ENCODE measurements at places on chromosomes 12 and 14.

DNA sequence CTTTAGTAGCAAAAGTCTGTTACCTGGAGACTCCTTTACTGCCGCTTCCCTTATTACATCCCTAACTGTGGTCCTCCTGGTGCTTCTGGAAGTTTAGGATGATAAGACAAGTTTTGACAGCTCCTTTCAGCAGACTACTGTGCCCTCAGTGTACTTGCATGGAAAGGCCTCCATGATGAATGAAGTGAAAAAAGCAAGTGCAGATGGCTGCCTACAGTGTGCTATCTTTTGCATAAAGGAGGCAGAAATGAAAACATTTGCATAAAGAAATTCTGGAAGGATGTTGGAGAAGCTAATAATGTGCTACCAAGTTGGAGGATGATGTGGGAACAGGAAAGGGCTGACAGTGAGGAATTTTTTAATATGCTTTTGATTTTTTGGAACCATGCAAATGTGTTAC lies 4.5 kb downstream of the TCTN2 start:
- no peak for DNase-seq

GRCh38 chr12:124688356-124688992 lies 121.1 kb upstream of the NCOR2 start:
- no peak for DNase-seq

GRCh38 chr12:38053113-38053512 lies 263.5 kb upstream of the ALG10B start:
- DNase-seq = no peak

GRCh38 chr12:130474599-130475269 lies 137.0 kb downstream of the PIWIL1 start:
- DNase-seq = no peak

DNA sequence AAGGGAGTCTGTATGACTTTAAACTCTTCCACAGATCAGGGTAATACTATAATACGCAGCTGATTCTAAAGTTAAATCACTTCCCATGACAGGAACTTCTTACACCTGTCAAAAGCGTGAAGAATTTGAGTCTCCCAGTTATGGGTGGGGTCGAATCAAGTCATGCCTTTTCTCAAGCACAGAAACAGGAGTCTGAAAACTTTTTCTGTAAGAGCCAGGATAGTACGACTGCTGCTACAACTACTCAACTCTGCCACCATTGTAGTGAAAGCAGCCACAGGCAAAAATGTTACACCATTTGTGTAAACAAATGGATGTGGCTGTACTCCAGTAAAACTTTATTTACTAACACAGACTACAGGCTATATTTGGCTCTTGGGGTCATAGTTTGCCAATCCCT lies 90.3 kb downstream of the DUSP6 start:
- DNase-seq = no peak

DNA sequence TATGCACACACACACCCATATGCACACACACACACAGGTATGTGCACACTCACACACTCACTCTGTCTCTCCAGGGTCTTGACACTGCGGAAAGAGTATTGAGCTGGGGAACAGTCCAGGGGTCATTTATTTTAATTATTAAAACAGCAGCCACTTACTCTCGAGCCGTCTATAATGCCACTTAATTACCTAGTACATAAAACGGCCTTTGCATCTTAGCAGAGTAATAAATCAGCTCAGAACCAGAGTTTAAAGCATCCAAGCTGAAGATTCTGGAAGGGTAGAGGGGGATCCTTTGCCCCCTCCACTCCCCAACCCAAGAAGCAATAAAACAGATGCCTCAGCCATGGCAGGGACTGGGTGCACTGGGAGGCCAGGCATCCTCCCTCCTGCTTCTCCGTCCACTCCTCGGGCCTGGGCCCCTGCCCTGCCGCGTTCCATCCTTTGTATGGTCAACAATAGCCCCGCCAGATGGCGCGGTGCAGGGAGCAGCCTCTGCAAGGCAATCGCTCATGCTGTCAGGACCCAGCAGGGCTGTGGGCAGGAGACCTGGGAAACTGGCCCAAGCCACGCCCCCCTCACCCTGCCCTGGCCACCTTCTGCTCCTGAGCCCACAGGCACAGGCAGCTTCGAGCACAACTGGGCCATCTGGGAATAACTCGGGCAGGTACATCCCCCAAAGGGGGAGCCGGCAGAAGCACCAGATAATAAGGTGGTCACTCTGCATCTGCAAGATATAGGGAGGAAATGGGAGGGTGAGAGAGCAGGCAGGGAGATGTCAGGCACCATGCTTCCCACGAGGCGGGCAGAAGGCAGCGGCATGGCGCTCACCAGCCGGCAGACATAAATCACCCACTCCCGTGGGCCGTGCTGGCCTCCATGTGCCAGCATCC lies 40.9 kb downstream of the CCDC85C start:
- peak; percentile 67 for DNase-seq

DNA sequence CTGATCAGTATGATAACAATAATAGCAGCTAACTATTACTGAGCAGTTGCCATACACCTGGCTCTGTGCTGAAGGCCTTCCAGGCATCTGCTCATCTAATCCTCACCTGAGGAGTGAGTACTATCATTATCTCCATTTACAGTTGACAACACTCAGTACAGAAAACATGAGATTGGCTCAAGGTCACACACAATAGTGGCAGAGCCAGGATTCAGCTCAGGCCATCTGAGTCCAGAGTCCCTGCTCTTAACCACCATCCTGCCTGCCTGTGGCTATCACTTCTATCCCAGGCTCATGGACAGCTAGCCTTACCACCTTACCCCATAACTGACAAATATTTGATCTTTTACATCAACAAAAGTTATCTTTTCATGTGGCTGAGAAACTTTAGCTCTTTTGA lies 155.5 kb downstream of the PPM1H start:
- no peak for DNase-seq

DNA sequence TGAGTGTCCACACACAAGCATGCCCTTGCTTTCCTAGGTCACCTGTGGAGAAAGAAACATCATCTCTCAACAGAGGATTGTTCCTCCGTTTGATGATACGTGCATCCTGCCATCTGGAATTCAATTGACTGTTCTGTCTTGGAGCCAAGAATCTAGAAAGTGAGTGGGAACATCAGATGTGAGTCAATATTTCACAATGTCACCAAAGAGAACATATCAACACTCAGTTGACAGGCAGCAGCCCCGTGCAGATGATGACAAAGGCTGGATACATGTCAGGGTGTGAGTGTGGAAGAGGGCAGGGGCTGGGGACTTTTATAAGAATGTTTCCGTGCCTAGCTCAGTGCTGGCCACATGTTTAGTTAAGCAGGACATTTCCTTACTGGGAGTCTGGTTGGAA lies 76.1 kb downstream of the TBC1D30 start:
- DNase-seq = no peak

- DNase-seq = no peak
Observed at GRCh38 chr12:66500841-66501240, 178.0 kb downstream of the GRIP1 start.

- no peak for DNase-seq
Observed at GRCh38 chr12:70966046-70966445, 45.5 kb upstream of the PTPRR start.

- DNase-seq = no peak
Observed at GRCh38 chr14:78985668-78986381, 815.7 kb downstream of the NRXN3 start.

- no peak for DNase-seq
Observed at GRCh38 chr12:29314416-29314815, 66.6 kb downstream of the ERGIC2 start.

GRCh38 chr12:25018146-25018545 lies 69.2 kb upstream of the BCAT1 start:
- DNase-seq = no peak

DNA sequence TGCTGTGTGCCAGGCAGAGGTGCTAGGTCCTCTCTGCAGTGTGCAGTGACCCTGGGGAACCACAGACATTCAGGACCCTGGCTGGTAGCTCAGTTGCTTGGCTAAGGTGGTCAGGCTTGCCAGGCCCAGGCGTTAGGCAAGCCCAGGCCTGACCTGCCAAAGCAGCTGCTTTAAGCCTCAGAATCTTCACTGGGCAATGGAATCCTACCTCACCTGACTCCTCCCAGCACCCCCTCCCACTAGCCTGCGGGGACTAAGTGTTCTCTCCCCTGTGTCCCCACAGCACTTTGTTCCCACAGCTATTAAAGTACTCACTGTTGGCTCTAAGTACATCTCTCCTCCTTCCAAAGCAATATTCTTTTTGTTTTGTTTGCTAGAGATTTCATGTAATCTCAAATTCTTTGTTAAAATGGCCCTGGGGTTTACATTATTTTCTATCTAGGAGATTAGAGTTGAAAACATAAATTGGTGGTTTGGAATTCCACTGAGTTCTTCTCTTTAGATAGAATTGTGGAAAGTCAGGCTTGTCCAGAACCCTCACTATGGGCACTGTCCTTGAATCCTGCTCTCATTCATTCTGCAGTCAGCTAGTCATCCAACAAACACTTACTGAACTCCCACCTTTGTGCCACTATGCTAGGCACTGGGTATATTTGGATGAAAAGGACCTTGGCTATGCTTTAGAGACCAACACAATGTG lies 44.4 kb downstream of the DGLUCY start:
- DNase-seq = no peak

DNA sequence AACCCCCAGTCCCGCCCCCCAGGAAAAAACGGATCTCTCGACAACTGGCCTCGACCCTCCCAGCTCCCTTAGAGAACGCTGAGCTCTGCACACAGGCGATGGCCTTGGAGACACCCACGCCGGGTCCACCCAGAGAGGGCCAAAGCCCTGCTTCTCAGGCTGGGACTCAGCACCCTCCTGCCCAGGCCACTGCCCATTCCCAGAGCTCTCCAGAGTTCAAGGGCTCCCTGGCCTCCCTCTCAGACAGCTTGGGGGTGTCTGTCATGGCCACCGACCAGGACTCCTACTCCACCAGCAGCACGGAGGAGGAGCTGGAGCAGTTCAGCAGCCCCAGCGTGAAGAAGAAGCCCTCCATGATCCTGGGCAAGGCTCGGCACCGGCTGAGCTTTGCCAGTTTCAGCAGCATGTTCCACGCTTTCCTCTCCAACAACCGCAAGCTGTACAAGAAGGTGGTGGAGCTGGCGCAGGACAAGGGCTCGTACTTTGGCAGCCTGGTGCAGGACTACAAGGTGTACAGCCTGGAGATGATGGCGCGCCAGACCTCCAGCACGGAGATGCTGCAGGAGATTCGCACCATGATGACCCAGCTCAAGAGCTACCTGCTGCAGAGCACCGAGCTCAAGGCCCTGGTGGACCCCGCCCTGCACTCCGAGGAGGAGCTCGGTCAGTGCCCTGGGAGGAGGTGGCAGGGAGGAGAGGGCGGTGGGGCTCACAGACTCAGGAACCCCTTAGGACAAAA lies 95.8 kb downstream of the LGMN start:
- no peak for DNase-seq

DNA sequence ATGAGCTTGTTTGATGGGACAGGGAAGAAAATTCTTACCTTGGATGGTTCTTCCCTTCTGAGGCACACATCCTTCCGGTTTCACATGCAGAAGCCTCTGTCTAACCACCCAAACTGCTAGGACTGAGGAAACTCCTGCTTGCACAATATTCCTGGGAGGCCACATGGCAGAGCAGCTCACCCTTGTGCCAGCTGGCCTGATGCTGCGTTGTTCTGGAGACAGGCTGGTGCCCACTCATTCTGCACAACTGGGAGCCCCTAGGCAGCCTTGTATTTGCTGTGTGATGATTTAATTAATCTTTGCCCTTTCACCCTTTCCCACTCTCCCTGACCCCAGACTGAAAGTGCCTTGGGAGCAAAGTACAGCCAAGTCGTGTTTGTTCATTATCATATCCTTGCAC lies 130.8 kb downstream of the RTN1 start:
- DNase-seq = no peak

- DNase-seq = no peak
Observed at GRCh38 chr14:99672506-99673304, 11.4 kb upstream of the CYP46A1 start.

DNA sequence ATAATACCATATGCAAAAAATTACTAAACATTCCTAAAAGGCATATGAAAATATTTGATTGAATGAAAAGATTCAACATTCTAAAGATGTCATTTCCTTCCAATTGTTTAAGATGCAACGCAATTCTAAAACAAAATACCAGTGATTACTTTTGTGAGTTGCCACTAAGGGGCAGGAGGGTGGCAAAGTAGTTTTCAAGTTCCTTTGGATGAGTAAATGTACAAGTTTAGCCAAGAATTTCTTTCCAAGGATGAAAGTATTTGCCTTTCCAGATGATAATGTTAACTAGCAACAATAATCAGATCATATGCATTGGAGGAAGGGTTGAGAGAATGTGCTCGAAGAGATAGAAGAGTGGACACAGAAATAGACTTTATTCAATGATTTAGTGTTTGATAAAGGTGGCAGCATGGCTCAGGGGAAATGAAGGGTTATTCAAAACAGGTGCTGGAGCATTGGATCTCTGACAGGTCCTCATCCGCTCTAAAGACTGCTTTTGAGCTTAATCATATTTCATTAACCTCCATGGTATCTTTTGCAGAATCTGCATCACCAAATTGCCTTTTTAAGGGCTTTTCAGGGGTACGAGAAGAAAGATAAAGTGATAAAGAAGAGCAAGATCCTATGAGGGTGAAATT lies 678.5 kb upstream of the TBX3 start:
- no peak for DNase-seq

DNA sequence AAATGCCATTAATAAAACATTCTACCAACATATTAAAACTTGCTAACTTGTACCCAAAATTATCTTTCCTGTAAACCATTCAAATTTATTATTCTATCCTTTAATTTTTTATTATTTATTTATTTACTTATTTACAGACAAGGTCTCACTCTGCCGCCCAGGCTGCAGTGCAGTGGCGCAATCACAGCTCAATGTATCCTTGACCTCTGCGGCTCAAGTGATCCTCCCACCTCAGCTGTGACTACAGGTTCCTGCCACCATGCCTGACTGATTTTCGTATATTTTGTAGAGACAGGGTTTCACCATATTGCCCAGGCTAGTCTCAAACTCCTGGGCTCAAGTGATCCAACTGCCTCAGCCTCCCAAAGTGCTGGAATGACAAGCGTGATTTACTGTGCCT lies 20.4 kb upstream of the LIN7A start:
- no peak for DNase-seq

GRCh38 chr12:93812626-93813025 lies 135.5 kb downstream of the CRADD start:
- DNase-seq = no peak

- DNase-seq = no peak
Observed at GRCh38 chr12:19687371-19687770, 248.1 kb downstream of the AEBP2 start.

DNA sequence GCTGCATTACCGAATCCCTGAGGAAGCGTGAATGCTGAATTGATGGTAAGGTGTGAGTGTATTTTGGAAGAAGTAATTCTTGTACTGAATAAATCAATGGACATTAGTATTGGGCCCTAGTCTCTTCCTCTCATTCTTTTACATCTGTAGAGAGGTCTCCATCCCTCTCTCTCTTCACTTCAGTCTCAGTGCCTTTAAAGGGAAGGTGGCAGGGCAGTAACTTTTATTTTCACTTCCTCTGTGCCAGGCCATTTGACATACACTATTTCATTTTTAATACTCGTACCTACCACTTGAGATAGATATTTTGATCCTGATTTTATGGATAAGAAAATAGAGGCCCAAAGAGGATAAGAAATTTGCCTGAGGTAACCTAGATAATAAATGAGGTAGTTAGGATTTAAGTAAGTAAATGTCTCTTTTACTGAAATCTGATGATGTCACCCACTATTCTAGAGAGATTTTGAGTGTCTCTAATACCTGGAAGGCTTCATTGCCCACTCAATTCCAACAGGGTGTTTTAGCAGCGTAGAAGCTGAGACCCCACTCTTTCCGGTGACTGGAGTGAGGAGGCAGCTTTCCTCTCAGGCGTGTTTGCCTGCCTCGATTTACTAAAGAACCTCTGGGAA lies 177.9 kb upstream of the PRICKLE1 start:
- DNase-seq = no peak

- no peak for DNase-seq
Observed at GRCh38 chr12:76199808-76200207, 115.3 kb upstream of the NAP1L1 start.

GRCh38 chr12:39572551-39572950 lies 47.1 kb downstream of the ABCD2 start:
- no peak for DNase-seq

Data from HEK293T (cell line).